Nucleus accumbens (tissue), 56 donors: ENCODE measurements at places on chromosomes 11 and 22.

GRCh38 chr11:72303179-72303578 is 59.2 kb upstream of the PHOX2A start:
- no peak for DNase-seq

DNA sequence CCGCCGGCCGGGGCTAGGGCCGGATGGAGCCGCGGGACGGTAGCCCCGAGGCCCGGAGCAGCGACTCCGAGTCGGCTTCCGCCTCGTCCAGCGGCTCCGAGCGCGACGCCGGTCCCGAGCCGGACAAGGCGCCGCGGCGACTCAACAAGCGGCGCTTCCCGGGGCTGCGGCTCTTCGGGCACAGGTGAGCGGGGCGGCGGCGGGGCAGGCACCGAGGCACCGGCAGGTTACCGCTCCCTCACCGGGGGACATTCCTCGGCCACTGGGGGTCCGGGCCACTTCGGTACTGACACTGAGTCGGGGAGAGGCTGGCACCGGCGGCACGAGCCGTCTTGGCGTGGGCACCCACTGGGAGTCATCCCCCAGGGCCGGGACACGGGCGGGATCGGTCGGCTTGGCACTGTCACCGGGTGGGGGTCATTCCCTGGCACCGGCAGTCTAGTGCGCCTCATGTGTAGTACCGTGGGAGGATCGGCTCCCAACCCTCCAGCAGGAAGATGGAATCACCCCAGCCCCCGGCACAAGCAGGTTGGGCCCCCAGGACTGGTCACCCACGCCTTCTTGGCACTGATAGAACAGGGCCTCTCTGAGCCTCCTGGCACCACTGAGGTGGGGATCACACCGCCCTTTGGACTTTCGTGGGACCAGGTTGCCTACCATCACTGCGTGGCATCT is 511 bp downstream of the DGKZ start:
- DNase-seq = no peak

DNA sequence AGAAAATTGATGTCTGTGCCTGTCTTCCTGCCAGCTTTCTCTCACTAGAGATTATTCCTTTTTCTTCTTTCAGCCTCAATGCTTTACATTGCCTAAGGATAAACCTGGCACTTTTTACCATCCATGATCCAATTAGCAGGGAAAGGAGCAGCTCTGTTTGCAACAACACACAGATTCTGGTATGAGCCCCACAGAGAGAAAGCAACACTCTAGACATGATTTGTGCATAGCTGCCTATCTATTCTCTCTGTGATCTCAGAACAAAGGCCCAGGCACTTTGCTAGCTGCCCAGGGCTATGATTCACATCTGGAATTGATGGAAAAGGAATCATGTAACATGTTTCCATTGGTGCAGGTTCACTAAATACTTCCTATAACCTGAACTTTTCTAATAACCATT is 685.0 kb downstream of the ETS1 start:
- DNase-seq = no peak

DNA sequence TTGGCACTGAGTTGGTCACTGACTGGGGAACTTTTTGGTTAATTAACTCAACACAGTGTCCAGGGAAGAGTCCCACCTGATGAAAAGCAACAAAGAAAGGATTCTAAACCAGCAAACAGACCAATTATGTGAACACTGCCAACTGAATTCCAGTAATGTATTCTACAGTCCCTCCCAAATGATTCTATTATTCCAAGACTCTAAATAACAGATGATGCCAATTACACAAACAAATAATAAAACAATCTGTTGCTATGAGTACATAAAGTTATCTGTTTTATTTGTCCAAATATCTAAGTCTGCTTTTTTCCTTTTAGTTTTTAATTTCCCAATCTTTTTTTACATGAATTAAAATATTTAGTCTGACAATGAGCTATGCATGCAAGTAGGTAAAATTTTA is 98.3 kb upstream of the TP53AIP1 start:
- no peak for DNase-seq

GRCh38 chr11:5596607-5597201 is at the start of gene TRIM6:
TSS of gene TRIM6 (plus strand) at chr11:5596637. CDS start at chr11:5596898, 261 bp downstream.
- DNase-seq = no peak

- DNase-seq = no peak
These were observed 156.4 kb downstream of the SWAP70 start for GRCh38 chr11:9820260-9820659.
